ENCODE measurements at places on chromosomes 1 and 21. TPM values are rescaled to one million over a fixed set of nuclear protein-coding genes. Genes with fewer than 3 reads are reported as not detected.

Gene DIO1
- not detected for total RNA-seq

- H3K27me3 ChIP-seq = peaks cover 2% of the 10 kb centered on the region
- no peak overlapping the region for H3K27ac ChIP-seq
- no peak overlapping the region for H3K4me3 ChIP-seq
- no peaks in the 10 kb centered on the region for H3K4me1 ChIP-seq
- H3K36me3 ChIP-seq = no peaks in the 10 kb centered on the region
- DNase-seq = no peak
Observed at GRCh38 chr1:10754568-10755329, 41.7 kb downstream of the CASZ1 start.

DNA sequence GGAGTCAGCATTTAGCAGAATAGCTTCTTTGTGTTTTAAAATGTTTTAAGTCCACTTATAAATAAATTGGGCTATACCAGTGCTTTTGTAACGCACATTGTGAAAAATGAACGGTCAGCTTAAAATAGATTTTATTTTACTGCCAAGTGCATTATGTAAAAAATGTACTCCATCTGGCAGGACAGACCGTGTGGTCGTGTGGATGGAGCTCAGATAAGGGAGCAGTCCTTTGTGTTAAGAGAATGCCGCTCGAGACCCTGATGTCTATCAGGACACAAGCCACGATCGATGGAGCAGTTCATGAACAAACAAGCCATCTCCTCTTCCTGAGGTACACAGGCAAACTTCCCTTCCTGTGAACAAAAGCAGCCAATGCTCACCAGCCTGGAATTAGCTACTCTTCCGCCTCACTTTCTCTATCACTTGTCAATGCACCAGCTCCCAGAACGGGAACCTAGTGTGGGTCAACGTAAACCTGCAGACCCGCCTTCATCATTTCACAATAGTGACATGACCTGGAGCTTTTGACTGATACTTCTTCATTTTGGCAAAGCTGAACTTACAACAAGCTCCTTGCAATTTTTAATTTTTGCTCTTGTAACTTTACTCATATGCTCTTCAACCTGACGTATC, 243.5 kb downstream of the TGFB2 start:
- no peak overlapping the region for H3K27ac ChIP-seq
- H3K36me3 ChIP-seq = no peaks in the 10 kb centered on the region
- no peak for DNase-seq
- no peaks in the 10 kb centered on the region for H3K4me1 ChIP-seq

Gene NPPB
- total RNA-seq = not detected

Gene GPR137B
- 6.8 TPM for total RNA-seq

Gene F3
- 1.0 TPM for total RNA-seq

- H3K4me1 ChIP-seq = peaks cover 2% of the 10 kb centered on the region
- no peak for DNase-seq
- no peaks in the 10 kb centered on the region for H3K36me3 ChIP-seq
- peaks cover 44% of the 10 kb centered on the region for H3K27me3 ChIP-seq
- no peak overlapping the region for H3K27ac ChIP-seq
- no peak overlapping the region for H3K4me3 ChIP-seq
Observed at GRCh38 chr1:115142616-115143015, 53.3 kb upstream of the TSPAN2 start.

GRCh38 chr1:158491316-158491715, 19.3 kb downstream of the OR10R2 start:
- H3K27me3 ChIP-seq = peaks cover 14% of the 10 kb centered on the region
- no peak overlapping the region for H3K4me3 ChIP-seq
- H3K36me3 ChIP-seq = no peaks in the 10 kb centered on the region
- no peaks in the 10 kb centered on the region for H3K4me1 ChIP-seq
- H3K27ac ChIP-seq = no peak overlapping the region

Gene SYT14
- not detected for total RNA-seq

GRCh38 chr1:54805981-54806381, 4.9 kb upstream of the TTC22 start:
- H3K4me3 ChIP-seq = no peak overlapping the region
- H3K27me3 ChIP-seq = no peaks in the 10 kb centered on the region
- no peak overlapping the region for H3K27ac ChIP-seq
- peaks cover 27% of the 10 kb centered on the region for H3K4me1 ChIP-seq
- DNase-seq = no peak

Gene CACHD1
- 0.14 TPM for total RNA-seq

GRCh38 chr1:8256321-8256720, 61.6 kb upstream of the SLC45A1 start:
- H3K4me1 ChIP-seq = peaks cover 2% of the 10 kb centered on the region
- no peak for DNase-seq
- H3K27me3 ChIP-seq = peaks cover 9% of the 10 kb centered on the region
- no peak overlapping the region for H3K4me3 ChIP-seq

DNA sequence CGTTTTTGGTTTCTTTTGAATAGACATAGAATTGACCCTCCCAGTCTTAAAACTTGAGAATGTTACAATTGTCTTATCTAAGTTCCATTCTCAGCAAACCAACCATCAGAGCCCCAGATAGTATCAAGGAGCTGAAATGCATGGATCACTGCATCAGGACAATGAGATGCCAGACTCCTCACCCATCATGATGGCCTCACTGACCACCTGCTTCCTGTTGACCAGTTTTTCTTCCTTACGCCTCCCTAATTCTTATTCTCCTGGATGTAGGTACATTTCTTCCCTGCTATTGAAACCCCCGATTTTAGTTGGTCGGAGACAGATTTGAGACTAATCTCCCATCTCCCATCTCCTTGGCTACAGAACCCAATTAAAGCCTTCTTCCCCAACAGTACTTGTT, 17.7 kb downstream of the MATN1 start:
- H3K27me3 ChIP-seq = peaks cover 4% of the 10 kb centered on the region
- H3K4me1 ChIP-seq = no peaks in the 10 kb centered on the region
- H3K4me3 ChIP-seq = no peak overlapping the region

All from activated T-helper 2 cell treated with anti-CD3 and anti-CD28 coated beads, Interferon-gamma antibody, Interleukin-2, Interleukin-4, amounts not matched to agents 10 μg/mL and 5 μg/mL and 100 μg/mL, durations not matched to agents 14 hours and 24 hours and 36 hours (primary cell).